Activated T-cell treated with anti-CD3 and anti-CD28 coated beads, Interleukin-2, amount 50 U/mL, for 24 hours (primary cell): ENCODE measurements at places on chromosomes 11 and 22.

DNA sequence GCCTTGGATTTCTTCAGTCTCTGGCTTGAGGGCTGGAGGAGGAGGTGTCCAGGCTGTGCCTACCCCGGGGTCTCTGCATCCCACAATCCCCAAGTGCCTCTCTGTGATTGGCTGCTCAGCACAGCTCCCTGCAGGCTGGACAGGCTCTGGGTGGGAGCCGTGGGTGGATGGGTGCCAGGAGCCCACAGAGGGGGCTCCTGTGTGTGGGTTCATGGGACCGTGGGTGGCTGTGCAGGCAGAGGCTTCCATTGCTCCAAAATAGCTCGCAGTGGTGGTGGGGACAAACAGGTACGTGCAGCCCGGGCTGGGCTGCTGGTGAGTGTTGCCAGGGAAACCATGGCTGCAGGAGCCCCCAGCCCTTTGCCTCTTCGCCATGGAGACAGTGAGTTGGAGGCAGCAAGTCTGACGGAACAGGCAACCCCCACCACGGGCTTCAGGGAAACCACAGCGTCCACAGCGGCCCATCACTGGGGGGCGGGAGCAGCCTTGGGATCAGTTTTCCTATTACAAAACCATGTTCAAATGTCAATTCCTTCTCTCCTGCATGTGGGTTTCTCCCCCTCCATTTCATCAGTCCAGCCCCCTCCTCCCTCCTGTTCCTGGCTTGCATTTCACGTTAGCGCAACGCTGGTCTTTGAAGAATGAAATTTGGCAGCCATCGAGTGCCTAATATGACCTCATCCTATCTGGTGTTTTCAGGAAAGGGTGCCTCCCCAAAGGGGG, 155.2 kb downstream of the TRIM29 start:
- no peak for DNase-seq

GRCh38 chr22:36162127-36163034, 1.8 kb upstream of the APOL3 start:
- no peak for DNase-seq

GRCh38 chr11:11413776-11414175, 60.7 kb upstream of the CSNK2A3 start:
- DNase-seq = no peak

- DNase-seq = no peak
Measured at GRCh38 chr22:44755417-44755816, 3.0 kb downstream of the ARHGAP8 start.

- no peak for DNase-seq
Measured at GRCh38 chr11:17907046-17907445, 105.8 kb downstream of the SERGEF start.

- DNase-seq = no peak
Measured at GRCh38 chr11:69369945-69370344, 76.0 kb downstream of the MYEOV start.

- no peak for DNase-seq
Measured at GRCh38 chr11:80307676-80308075, 866.8 kb upstream of the TENM4 start.

DNA sequence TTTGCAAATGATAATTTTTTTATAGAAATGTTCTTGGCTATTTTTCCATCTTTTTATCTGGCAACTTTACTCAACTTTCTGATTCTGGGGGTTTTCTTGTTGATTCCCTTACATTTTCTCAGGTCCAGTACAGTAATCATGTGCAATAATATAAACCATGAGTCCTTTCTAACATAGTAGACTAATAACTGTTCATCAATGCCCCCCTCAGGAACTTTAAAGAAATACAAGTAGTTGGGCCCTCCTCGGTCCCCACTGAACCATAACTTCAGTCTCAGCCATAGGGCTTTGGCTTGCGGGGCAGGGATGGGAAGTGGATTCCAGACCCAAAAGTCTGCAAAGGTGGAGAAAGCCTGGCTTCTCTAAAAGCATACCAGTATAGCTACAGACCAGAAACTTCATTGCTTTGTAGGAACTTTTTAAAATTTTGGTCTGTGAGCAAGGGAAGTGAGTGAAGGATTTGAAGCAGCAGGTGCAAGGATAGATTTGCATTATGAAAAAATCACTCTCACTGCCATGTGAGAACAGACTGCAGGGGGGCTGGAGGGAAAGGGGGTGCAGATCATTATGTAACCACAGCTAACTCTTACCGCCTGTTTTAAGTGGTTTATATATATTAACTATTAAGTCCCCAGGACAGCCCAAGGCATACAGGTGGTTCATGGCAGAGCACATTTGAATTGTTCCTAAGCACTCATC, 10.4 kb upstream of the TUB start:
- DNase-seq = no peak

GRCh38 chr11:117073539-117073938, 24.7 kb downstream of the SIK3 start:
- DNase-seq = no peak

- DNase-seq = no peak
Measured at GRCh38 chr11:129434641-129435498, 59.2 kb downstream of the BARX2 start.

- no peak for DNase-seq
Measured at GRCh38 chr11:86639137-86639536, 33.3 kb downstream of the ME3 start.

DNA sequence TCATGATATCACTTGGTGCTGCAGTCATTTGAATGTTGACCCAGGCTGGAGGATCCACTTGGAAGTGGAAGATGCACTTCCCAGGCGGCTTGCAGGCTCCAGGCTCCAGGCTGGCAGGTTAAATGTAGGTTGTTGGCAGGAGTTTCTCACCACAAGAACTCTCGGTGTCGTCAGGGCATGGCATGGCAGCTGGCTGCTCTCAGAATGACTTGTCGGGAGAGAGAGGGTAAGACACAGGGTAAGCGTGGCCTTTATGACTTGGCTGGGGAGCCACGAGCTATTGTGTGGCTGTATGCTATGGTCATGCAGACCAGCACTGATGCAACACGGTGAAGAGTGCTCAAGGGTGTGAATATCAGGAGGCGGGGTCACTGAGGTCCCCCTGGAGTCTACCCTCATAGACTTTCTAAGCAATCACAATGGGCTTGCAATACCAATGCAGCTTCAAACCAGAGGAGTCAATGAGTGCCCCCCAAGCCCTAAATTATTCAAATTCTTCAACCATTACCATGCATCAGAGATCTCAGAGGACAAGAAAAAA, 1027.7 kb downstream of the OPCML start:
- no peak for DNase-seq

- DNase-seq = no peak
Measured at GRCh38 chr22:46575911-46576555, 38.6 kb upstream of the CELSR1 start.

DNA sequence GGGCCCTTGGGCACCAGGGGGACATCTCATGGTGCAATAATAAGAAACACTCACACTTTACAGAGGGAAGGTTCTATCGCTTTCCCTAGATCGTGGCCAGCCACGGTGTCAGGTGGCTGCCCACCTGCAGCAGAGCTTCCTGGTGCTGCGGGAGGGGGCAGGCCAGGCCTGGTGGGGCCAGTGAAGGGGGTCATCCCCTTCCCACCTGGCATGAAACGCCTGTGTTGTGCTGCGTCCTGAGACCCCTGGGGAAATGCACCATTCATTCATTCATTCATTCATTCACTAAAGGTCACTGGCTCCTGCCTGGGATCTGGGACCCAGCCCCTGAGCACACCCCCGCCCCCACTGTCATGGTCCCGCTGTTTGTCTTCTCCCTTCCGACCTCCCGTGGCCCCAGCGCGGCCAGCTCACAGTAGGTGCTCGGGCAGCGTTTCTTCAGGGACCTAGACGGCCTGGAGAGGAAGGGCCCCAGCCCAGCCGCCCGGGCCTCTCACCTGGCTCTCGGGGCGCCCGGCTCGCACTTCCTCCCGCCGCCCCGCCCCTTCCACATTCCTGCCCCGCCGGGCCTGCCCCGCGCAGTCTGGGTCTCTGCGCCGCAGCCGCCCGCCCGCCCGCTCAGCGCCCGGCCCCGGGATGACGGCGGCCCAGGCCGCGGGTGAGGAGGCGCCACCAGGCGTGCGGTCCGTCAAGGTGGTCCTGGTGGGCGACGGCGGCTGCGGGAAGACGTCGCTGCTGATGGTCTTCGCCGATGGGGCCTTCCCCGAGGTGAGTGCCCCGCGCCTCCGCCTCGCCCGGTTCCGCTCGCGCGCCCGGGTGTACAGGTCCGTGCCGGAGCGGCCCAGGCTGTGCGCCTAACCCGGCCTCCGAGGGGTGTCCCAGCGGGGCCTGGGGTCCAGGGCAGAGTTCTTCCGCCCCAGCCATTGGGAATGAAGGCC, at the start of gene RHOD:
TSS of gene RHOD (plus strand) at position 581 of the 938 bp plus-strand sequence. CDS start at position 637, 56 bp downstream.
- DNase-seq = peak; percentile 62

- no peak for DNase-seq
Measured at GRCh38 chr11:104124979-104125378, 39.0 kb downstream of the PDGFD start.

DNA sequence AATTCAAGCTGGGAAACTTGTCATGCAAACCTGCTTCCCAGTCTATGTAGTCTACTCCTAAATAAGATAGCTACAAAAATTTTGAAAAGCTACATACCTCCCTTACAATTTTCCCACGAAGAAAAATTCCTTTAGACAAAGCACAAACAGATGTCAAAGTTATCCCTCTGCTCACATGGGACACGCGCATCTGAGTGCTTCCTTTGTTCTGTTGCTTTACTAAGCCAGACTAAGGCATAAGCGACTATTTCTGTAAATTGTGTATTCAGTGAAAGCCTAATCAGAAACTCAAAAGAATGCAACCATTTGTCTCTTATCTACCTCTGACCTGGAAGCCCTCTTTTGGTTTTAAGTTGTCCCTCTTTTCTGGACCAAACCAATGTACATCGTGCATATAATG, 583.7 kb upstream of the B3GAT1 start:
- DNase-seq = no peak

GRCh38 chr11:62147545-62147944, 23.7 kb downstream of the INCENP start:
- peak; percentile 17 for DNase-seq

- DNase-seq = no peak
Measured at GRCh38 chr11:88534185-88534584, 196.6 kb upstream of the CTSC start.

DNA sequence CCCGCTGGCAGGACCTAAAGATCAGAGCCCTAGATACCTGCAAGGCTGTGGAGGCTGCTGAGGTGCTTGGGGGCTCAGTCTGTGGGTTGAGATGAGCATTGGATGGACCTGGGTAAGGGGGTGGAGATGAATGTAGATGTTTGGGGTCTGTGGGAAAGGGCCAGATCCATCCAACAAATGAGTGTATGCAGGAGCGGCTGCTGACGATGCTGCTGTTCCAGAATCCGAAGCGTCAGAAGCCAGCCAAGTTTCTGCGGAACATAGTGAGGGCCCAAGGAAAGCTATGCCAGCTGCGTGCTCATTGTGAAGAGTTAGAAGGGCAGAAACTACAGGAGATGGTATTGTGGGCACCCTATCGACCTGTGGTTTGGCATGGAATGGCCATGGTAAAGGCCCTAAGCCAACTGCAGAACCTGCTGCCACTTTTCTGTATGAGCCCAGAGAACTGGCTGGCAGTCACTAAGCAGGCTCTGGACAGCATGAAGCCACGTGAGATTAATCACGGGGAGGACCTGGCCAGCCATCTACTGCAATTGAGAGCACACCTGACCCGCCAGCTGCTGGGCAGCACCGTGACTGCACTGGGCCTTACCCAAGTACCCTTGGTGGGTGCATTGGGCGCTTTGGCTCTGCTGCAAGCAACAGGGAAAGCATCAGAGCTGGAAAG, 36.6 kb downstream of the RRP8 start:
- no peak for DNase-seq

DNA sequence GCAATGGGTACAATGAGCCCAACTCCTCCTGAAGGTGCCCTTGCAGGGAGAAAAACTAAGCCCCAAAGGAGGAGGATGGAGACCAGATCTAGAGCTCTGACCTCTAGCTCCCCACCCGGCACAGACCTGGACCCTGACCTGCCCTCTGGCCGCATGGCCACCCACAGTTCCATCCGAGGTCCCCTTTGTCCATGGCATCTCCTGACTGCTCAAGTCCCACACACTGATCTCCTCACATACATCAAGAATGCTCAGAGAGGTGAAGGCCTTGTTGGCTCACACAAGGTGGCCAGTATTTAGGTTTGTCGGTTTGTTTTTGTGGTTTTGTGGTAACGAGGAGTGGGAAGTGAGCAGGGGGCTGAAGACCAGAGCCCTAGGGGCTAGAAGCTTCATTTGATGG, 423.5 kb upstream of the B3GAT1 start:
- DNase-seq = no peak

GRCh38 chr22:24834845-24835570, 29.0 kb downstream of the SGSM1 start:
- no peak for DNase-seq

DNA sequence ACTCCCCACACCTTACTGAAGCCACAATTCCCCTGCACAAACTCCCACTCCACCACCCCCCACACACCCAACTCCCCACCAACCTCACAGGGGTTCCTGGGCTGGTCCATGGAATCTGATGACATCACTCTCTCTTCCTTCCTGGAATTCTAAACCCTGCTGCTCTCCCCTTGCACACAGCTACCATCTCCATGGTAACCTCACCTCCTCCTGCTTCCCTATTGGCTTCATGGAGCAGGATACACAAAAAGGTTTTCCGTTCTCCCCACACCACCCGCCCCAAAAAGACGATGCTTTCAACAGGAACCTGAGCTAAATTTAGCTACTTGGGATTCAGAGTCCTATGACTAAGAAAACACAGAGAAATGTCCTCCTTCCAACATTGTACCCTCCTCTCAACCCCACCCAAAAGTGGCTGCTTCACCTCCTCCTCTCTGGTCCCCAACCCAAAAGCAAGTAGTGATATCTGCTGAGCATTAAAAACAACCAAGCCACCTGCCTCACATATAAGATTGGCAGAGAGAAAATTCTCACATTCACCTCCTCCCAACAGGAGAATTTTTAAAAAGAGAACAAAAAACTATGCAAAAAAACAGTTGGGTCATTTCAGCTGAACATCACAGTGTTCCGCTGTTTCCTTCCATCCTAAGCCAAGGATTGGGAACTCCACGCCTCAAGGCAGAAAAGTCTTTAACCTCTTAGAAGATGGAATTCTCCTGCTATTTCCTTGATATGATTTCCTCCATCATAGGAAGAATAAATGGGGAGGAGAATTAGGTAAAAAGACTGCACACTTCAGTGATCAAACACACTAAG, 66.9 kb downstream of the RBFOX2 start:
- no peak for DNase-seq

- DNase-seq = no peak
Measured at GRCh38 chr11:86537541-86538222, 134.7 kb downstream of the ME3 start.

- DNase-seq = no peak
Measured at GRCh38 chr22:19964701-19965386, 23.2 kb upstream of the TXNRD2 start.

DNA sequence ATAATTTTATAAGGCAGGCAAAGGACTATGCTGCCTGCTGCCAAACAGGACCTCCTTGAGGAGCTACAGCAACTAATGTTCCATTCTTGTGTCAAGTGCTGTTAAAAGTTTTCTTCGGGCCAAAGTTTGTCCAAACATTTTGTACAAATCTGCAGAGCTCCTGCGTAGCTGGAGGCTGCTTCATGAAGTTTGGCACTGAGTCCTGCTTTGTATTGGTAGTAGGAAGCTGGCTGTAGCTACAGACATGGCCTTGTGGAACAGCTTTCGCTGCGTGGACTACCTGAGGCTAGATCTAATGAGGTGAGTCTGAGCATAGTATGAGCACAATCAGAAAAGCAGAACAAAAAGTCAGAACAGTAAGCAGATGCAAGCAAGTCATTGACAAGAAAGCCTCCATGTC, 528.1 kb downstream of the DLG2 start:
- DNase-seq = no peak
